ENCODE measurements at places on chromosomes 5 and 9.

- DNase-seq: no peak
These were observed 125.5 kb downstream of the STARD4 start for GRCh38 chr5:111386832-111387162.

- no peak for DNase-seq
These were observed 258.0 kb downstream of the NR3C1 start for GRCh38 chr5:143145243-143146160.

- DNase-seq: no peak
These were observed 39.2 kb downstream of the TLE4 start for GRCh38 chr9:79610791-79611614.

GRCh38 chr9:95100071-95100627 lies 217.4 kb downstream of the FANCC start:
- DNase-seq: no peak

- DNase-seq: no peak
These were observed 5.9 kb upstream of the ERAP2 start for GRCh38 chr5:96870094-96871026.

DNA sequence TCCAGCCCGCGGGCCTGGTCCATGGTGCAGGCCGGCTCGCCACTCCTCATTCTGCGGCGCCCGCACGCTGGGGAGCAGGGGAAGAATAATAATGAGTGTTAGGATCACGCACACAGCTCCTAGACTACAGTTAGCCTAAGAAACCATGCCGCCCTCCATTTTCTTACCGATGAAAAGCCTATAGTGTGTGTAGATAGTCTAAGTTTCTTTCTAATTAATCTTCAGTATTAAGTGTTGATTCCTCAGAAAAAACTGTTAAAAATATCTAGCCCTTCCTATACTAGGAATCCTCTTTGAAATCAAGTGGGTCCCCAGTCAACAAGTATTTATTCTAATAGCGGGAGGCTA lies 9.3 kb downstream of the ZBED3 start:
- no peak for DNase-seq

DNA sequence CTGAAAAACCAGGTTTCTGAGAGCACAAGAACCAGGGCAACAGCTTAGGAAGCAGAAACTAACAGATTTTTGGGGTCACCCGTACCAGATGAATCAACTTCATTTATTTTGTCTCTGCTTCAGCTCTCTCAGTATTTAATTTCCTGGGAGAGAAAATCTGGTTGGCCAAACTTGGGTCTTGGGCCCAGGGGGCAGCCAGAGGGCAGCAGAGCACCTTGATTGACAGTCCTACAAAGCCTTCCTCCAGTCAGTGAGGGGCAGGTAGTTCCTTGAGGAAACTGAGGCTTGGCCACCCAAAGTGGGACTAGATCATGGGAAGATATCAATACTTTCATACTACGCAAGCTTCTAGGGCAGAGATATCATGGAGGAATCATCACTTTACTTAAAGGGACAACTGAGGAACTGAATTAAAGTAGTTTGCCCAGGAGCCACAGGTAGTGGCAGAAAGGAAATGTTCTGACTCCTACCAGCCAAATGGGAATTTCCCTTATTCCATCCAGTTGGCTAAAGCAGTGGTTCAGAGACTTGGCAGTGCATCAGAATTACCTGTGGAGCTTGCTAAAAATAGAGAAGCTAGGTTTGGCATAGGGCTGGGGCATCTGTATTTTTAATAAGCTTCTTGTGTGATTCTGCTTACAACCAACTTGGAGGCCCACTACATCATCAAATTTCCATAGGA lies 21.5 kb upstream of the ARHGAP26 start:
- DNase-seq: peak; percentile 58

GRCh38 chr5:161051920-161052500 lies 200.0 kb upstream of the ATP10B start:
- DNase-seq: no peak

- DNase-seq: no peak
These were observed 52.5 kb downstream of the FNBP1 start for GRCh38 chr9:129990269-129991010.

- no peak for DNase-seq
These were observed 76.2 kb upstream of the TBC1D2 start for GRCh38 chr9:98331536-98332259.

DNA sequence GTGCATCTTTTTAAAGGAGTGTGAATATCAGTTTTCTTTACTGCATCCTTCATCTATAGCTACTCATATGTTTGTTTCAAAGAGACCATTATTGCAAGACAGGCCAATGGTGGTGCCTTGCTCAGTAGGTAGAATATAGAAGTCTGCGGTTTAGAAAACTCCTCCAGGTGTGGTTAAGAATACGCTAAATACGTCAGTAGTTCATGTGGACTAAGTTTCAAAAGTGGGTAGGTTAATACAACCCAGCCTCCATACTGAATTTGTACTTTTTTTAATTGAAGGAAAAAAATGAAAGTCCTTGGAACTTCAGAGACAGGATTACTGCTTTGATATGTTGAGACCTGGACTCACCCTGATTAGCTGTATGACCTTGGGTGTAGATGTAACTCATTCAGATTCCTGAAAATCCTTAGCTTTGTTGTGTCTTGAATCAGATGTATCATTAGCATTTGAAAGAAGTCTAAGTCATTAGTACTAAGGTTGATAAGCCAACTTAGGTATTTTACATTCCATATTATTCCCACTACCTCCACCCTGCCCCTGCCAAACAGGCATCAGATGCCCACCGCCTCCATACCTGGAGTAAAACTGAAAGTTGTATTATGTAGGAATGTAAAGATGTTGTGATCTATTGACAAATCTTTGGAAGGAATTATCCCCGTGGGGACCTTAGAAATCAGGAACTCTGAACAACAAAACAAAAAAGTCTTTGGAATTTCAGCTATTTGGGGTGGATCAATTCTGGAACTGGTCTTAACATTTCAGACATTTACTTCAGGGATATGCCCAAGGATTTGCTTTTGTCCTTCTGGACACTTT lies 6.1 kb downstream of the BASP1 start:
- DNase-seq: no peak

- DNase-seq: no peak
These were observed 357.0 kb upstream of the PIK3R1 start for GRCh38 chr5:67858471-67859031.

DNA sequence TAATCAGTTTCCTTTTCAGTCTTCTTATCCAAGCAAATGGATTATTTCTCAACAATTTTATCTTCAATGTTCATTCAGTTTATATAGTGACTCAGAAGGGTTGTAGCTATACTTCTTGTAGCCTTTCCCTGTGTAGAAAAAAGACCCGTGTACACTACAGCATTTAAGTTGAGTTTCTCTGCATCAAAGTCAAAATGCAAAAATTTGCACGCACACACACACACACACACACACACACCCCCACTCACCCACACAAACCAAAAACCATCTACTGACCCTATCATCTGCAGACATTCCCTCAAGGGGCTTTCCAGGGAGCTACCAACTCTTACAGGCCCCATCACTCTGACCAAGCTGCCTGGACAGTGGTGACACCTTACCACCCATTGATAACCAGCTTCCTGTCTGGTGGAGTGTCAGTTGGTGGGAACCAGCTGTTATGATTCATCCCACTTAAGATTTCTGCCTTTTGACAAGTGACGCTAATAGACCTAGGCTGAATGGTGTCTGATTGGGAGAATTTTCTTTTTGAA lies 12.2 kb upstream of the ELL2 start:
- DNase-seq: no peak

GRCh38 chr9:96686638-96687335 lies 31.7 kb upstream of the PRXL2C start:
- DNase-seq: peak; percentile 68

DNA sequence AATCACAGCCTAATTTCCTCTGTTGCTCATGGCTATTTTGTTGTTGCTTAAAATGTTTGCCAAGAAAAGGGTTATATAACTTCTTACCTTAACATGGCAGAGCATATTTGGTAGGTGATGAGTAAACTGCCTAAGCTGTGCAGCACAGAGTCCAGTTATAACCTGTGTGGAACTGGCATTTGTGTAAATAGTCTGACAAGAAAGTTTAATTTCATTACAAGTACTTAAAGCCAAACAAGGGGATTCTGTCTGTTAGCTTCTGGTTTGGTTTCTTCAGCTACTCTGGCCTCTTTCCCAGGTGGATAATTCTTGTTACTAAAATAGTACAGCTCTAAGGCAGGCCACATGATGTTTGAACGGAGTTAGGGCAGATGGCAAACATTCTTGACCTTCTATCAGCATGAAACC lies 72.2 kb downstream of the PTCD2 start:
- DNase-seq: no peak

DNA sequence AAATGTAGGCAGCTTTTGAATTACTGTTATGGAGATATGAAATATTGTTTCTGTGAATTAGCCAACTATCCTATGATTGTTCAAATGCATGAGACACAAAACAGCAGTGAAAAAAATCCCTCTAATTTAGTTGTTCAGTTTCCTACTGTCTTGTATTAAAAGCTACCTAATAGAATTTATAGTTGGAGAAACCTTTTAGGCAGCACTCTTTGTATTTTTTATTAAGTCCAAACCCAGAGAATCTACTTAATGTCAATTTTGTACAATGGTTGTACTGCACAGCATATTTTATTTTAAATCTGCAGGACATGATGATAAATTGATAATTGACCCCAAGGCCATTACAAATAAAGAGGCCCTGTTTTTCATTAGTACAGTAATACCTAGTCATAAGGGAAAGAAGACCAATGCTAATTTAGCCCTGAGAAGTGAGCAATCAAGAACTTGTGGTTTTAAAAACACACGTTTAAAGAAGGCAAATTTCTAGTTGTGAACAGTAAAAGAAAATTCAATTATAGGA lies 607.5 kb downstream of the ISL1 start:
- DNase-seq: no peak

DNA sequence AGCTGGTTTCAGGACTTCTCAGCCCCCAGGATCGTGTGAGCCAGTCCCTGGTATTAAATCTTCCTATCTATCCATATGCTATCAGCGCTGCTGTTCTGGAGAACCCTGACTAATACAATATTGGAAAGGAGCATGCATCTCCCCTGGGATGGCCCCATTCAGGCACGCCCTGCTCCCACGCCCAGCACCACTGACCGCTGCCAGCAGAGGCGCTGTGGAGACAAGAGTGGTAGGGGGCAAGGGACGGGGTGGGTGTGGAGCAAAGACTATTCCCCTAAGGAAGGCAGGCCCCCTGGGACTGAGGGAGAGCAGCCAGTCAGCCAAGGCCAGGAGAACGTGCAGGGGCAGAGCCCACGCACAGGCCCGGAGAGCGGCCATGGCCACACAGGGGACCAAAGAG lies 116.0 kb downstream of the VAV2 start:
- no peak for DNase-seq

GRCh38 chr9:84940294-84940693 lies 270.8 kb downstream of the NTRK2 start:
- no peak for DNase-seq

- no peak for DNase-seq
These were observed 7.1 kb upstream of the ORM1 start for GRCh38 chr9:114315723-114316363.

GRCh38 chr5:84086511-84086910 lies 298.2 kb downstream of the EDIL3 start:
- no peak for DNase-seq

DNA sequence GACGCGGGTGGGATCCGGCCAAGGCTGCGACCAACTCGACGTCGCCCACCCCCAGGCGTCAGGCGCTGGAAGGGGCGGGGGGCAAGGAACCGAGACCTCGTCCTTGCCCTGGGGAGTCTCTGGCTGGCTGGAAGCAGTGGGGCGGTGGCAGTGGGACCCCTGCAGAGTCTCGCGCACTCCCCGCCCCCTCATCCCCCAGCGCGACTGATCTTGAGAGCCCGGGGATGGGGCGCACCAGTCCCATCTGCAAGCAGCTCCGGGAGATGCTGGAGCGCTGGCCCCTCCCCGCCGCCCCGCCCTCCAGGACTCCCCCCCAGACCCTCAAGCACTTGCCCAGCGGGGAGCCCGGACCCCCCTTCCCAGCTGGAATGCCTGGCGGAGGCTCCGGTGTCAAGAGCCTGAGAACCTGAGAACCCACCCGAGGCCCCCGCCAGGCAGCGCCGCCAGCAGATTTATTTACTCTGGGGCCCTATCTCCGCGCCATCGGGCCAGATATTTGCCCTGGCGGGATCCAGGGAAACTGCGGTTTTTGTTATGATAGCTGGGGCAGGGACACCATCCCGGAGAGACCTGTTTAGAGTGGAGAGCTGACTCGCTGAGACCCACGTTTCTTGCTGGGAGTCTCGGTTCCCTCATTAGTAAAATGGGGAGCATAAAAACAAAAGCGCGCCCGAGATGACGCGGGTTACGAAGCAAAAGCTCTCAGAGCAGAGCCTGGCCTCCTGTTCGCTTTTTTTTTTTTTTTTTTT lies 1.2 kb downstream of the PRRT1B start:
- DNase-seq: no peak

- DNase-seq: peak; percentile 15
These were observed 26.9 kb upstream of the ITGA1 start for GRCh38 chr5:52760695-52761366.

GRCh38 chr5:4361753-4362152 lies 766.1 kb downstream of the IRX1 start:
- DNase-seq: no peak

- no peak for DNase-seq
These were observed 83.2 kb upstream of the MYO10 start for GRCh38 chr5:17019324-17019723.

GRCh38 chr5:181087309-181087708 lies 43.7 kb downstream of the OR2V1 start:
- no peak for DNase-seq

DNA sequence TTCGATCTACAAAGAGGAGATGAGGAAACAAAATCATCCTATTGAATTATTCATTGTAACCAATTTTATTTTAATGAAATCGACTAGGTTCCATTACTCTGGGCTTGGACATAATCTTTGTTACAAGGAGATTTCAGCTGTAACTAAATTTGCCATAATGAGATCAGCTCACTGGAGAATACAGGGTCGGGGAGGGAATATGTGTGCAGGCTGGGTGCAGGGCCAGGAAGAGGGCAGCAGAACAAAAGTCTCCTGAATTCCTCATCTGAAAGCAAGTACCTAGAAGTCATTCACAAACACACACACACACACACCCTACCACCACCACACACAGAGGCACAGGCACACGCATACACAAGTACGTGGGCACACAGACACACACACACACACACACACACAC lies 151.2 kb downstream of the PAPPA start:
- no peak for DNase-seq

DNA sequence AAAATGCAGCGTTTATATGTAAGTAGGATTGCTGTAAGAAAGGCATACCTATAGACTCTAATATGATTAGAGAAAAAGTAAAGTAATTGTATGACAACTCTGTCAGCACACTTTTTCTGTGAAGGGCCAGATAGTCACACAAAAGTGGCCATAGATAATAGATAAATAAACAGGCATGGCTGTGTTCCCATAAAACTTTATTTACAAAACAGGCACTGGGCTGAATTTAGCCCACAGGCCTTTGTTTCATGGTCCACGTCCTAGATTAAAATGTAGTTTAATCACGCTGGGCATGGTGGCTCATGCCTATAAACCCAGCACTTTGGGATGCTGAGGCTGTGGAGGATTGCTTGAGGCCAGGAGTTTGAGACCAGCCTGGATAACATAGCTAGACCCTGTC lies 8.7 kb upstream of the TXNDC8 start:
- DNase-seq: no peak
